Naive thymus-derived CD4-positive, alpha-beta T cell (primary cell): ENCODE measurements at places on chromosomes 3 and 15. TPM values are rescaled to one million over a fixed set of nuclear protein-coding genes. Genes with fewer than 3 reads are reported as not detected.
A peak's percentile ranks its signal among the peaks of the same experiment; 100 is the strongest.

DNA sequence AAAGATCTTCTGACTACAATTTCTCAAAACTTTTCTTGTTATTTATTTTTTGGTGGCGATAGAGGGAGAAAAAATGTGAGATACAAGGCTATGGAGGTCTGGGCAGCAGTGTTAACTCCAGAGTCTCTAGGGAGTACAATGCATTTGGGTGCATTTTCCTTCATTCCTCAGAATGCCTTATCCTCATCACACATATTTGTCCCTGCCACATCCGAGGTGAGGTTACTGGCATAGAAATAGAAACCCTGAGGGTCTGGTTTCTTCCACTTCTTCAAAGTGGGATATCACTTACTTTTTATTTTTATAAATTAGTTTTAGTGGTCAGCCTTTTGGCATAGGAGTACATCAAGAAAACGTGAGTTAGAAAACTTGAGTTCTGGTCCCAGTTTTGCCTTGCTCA is 150.4 kb downstream of the TIGIT start:
- H3K4me1 ChIP-seq = no peaks in the 10 kb centered on the region
- DNase-seq = no peak
- H3K4me3 ChIP-seq = no peak overlapping the region
- H3K27me3 ChIP-seq = no peaks in the 10 kb centered on the region

GRCh38 chr3:37949866-37950265 is 40.7 kb upstream of the VILL start:
- no peak for DNase-seq
- H3K27me3 ChIP-seq = no peaks in the 10 kb centered on the region
- no peak overlapping the region for H3K27ac ChIP-seq
- H3K36me3 ChIP-seq = no peaks in the 10 kb centered on the region
- H3K4me1 ChIP-seq = no peaks in the 10 kb centered on the region

GRCh38 chr3:4820296-4821121 is 158.7 kb upstream of the BHLHE40 start:
- H3K4me1 ChIP-seq = peaks cover 43% of the 10 kb centered on the region
- H3K4me3 ChIP-seq = no peak overlapping the region
- peak overlapping the region; percentile 63 for H3K27ac ChIP-seq
- no peak for DNase-seq
- H3K27me3 ChIP-seq = no peaks in the 10 kb centered on the region

DNA sequence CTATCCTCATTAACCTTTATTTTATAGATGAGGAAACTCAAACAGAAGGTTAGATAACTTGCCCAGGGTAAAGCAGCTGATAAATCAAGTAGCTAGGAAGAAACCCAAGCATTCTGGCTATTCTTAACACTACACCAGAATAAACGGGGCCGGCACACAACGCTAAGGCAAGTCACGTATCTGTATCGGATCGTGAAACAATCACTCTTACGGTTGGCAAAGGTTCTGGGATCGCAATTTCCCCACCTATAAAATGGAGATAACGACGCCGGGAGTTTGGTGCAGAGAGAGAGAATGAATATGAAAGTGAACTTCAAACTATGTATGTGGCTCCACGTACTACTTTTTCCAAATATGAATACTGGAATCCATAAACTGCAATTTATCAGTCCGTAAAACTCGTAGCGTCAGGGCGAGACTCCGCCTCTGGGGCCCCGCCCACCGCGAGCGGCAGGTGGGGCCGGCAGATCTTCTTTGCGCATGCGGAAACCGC is 252 bp upstream of the ARMC8 start:
- H3K4me3 ChIP-seq = peak overlapping the region; percentile 98
- DNase-seq = peak; percentile 84
- no peaks in the 10 kb centered on the region for H3K27me3 ChIP-seq
- peaks cover 13% of the 10 kb centered on the region for H3K4me1 ChIP-seq
- peaks cover 7% of the 10 kb centered on the region for H3K36me3 ChIP-seq

- H3K27me3 ChIP-seq = no peaks in the 10 kb centered on the region
- H3K27ac ChIP-seq = no peak overlapping the region
- no peaks in the 10 kb centered on the region for H3K4me1 ChIP-seq
- no peak overlapping the region for H3K4me3 ChIP-seq
These were observed 342.9 kb upstream of the PROK2 start for GRCh38 chr3:72127844-72128243.

DNA sequence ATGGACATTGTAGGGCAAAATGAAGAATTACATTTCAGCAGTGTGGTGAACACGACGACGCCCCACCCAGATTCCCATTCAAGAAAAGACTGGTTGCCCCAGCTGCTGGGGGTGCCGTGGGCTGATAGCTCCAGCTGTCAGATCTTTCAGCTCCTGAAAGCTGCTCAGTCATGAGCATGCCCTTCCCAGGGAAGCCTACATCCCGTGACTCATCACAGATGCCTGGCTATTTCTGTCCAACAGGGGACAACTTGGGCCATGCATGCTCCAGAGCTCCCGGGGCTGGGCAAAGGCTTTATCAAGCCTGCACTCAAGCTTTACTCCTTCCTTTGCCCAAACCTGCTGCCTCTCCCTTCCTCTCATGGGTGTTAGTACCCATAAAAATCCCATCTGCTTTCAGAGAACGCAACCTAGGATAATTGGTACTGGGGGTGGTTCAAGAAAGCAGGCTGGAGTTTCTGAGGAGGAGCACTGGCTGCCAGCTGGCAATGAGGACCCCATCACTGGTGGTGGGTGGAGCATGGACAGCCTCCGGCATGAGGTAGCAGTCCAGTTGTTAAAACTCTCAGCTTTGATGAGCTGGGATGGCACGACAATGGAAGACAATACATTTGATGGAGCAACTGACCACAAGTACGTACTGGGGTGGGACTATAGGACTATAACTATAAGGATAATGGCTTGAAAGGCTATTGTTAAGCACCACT is 16.4 kb upstream of the ST8SIA2 start:
- no peak overlapping the region for H3K27ac ChIP-seq
- no peaks in the 10 kb centered on the region for H3K36me3 ChIP-seq
- no peaks in the 10 kb centered on the region for H3K27me3 ChIP-seq
- no peaks in the 10 kb centered on the region for H3K4me1 ChIP-seq

- DNase-seq = no peak
- H3K27ac ChIP-seq = no peak overlapping the region
- H3K4me3 ChIP-seq = no peak overlapping the region
- no peaks in the 10 kb centered on the region for H3K27me3 ChIP-seq
These were observed 55.8 kb upstream of the LMCD1 start for GRCh38 chr3:8445861-8446260.

TMCO5A gene
- not detected for total RNA-seq

CNOT10 gene
- total RNA-seq = 46.9 TPM
